Keratinocyte (primary cell): ENCODE measurements at places on chromosomes 11 and 22.

DNA sequence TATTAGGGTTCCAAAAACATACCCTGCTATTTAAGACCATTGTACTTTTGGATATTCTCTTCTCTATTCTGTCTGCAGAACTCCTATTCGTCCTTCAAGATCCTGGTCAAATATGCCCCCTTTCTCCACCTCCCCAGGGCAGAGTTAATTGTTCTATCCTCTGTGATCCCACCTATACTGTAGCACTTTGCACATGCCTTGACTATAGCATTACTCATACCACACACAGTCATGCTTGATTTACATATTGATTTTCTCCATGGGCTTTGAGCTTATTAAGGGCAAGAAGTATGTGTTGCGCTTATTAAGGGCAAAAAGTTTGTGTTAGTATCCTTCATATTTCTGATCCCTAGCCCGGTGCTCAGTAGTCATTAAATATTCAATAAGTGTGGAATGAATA lies 263.7 kb upstream of the CADM1 start:
- no peak for DNase-seq

DNA sequence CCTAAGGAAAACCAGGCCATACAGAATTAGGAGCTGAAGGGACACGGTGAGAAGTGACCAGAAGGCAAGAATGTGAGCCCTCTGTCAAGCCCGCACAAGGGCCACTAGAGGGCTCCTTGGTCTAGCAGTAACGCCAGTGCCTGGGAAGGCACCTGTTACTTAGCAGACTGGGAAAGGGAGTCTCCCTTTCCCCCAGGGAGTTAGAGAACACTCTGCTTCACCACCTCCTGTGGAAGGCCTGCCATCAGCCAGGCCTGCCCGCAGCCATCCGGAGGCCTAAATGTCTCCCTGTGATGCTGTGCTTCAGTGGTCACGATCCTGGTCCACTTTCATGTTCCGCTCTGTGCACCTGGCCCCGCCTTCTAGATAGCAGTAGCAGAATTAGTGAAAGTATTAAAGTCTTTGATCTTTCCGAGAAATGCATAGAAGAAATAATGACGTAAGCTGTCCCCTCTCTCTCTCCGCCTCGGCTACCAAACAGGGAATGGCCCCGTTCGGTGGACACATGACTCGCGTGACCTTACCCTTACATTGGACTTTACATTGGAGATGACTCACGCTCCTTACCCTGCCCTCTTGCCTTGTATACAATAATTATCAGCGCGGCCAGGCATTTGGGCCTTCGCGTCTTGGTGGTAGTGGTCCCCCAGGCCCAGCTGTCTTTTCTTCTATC lies 10.7 kb upstream of the GSTP1 start:
- DNase-seq, result no peak

DNA sequence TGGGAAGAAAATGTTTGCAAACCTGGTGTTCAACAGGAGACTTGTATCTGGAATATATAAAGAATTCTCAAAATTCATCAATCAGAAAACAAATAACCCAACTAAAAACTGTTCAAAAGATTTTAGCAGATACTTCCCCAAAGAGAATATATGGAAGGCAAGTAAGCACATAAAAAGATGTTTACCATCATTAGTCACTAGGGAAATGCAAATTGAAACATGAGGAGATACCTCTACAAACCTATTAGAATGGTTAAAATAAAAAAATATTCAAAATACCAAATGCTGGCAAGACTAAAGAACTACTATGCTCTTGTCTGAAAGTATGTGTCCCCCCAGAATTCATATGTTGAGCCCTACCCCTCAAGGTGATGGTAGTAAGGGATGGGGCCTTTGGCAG lies 8.6 kb downstream of the EXPH5 start:
- no peak for DNase-seq

GRCh38 chr11:10751581-10751940 lies 515 bp downstream of the CTR9 start:
- DNase-seq, result no peak

DNA sequence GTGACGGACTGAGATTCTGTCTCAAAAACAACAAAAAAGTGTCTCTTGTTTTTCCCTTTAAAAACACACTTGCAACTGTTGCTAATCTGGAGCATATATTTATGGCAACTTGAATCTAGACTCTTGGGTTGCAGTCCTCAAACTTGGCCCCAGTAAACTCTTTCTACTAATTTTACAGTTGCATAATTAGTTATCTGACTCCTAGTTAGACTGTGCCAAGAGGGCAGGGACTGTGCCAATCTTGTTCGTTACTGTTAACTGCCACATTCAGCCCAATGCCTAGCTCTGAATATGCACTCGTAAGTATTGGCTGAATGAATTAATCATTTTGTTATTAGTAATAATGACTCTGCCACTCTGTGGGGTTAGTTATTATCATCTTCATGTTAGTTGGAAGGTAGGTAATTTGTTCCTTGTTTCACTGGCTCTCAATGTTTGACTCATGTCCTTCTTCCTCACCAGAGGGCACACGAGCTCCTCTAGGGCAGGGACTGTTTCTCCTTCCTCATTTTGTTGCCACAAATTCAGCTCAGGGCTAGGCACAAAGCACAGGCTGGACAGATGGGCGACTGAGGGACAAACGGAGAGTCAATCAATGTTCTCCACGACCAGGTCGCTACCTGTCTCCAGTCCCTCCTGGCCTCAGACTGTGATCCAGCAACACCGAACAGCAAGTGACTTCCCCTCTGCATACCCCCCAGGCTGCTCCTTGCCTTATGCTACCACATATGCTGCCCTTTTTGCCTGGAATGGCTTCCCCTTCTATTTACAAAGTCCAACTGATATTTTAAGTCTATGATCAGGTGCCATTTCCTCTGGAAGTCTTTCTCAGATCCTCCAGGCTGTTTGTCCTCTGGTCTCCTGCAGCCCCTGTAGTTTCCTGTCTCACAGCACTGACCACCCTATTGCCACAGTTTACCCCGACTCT lies 9.0 kb downstream of the CLPB start:
- no peak for DNase-seq

GRCh38 chr11:71474771-71475483 lies 21.9 kb downstream of the NADSYN1 start:
- DNase-seq, result no peak
